Stimulated activated CD4-positive, alpha-beta T cell treated with anti-CD3 and anti-CD28 coated beads, Interleukin-12 subunit alpha, Interleukin-12 subunit beta, amount 100 ng/mL, for 4 hours (primary cell): ENCODE measurements at places on chromosomes 3 and 15.
A peak's percentile ranks its signal among the peaks of the same experiment; 100 is the strongest.

GRCh38 chr15:67340630-67341029, 86.0 kb downstream of the IQCH start:
- no peak for DNase-seq

- no peak for DNase-seq
Observed at GRCh38 chr3:55327131-55327920, 159.8 kb downstream of the WNT5A start.

- no peak for DNase-seq
Observed at GRCh38 chr15:34012461-34013028, 26.5 kb downstream of the AVEN start.

GRCh38 chr3:5732081-5732480, 544.6 kb downstream of the EDEM1 start:
- no peak for DNase-seq

DNA sequence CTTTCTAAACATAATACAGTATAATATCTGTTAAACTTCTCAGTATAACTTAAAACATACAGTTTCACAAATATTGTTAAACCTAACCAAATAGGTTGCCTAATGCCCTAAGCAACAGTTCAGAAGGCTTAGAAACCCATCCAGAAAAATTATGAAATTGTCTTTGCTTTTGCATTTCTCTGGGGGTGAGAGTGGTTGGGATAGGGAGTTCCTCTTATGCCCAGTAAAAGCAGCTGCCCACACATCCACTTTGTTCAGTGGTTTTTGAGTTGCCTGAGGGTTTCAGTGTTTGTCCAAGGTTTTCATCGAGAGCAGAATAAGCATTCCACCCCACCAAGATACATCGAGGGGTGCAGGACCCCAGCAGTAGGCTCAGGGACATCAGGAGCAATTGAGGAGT, 179.4 kb downstream of the CDIN1 start:
- no peak for DNase-seq

- DNase-seq, result no peak
Observed at GRCh38 chr15:44381236-44381635, 46.2 kb upstream of the CTDSPL2 start.

- no peak for DNase-seq
Observed at GRCh38 chr3:46576-46975, 150.0 kb upstream of the CHL1 start.

GRCh38 chr15:100879464-100880138, at the start of gene ALDH1A3:
Gene ALDH1A3 (plus strand): TSS chr15:100879831. CDS start chr15:100879908, 77 bp downstream.
- peak; percentile 22 for DNase-seq

GRCh38 chr3:38585791-38586420, 63.6 kb downstream of the SCN5A start:
- DNase-seq, result no peak

GRCh38 chr3:188571531-188572095, 417.7 kb downstream of the LPP start:
- no peak for DNase-seq

GRCh38 chr3:128416578-128417211, 50.0 kb downstream of the DNAJB8 start:
- DNase-seq, result no peak

DNA sequence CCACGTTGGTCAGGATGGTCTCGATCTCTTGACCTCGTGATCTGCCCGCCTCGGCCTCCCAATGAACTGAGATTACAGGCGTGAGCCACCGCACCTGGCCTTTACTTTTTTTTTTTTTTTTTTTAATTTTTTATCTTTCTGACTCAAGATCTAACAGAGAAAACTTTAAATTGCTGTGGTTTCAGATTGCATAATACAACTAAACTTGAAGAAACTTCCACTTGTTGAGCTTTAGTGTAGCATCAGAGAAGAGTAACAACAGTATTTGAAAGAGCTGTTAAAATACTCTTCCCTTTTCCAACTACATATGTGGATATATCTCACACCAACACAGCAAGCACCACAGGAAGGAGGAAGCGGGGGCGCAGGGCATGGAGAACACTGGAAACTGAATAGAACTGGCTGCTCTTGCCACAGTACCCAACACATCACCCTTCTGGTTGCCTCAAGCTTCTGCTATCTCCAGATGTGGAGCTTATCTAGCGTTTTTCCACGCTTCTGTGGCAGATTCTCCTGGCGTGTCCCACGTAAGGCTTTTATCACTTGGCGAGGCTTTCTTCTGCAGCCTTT, 45.4 kb downstream of the MAP6D1 start:
- no peak for DNase-seq

DNA sequence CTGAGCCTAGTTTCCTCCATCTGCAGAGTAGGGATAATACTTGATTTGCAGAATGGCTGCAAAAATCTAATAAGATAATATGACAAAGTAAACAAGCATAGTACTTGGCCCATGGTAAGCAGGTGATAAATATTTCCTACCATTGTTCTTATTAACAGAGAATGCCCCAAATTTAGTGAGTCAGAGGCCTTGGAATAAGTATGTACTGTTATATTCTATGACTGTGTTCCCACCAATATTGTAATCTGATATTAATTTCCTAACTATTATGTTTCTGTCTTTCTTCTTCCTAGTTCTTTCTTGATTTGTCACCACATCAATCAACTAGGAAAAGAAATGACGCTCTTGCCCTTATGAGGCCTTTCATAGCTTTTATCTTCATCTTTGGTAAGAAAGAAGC, 178.4 kb upstream of the SLC2A2 start:
- no peak for DNase-seq

DNA sequence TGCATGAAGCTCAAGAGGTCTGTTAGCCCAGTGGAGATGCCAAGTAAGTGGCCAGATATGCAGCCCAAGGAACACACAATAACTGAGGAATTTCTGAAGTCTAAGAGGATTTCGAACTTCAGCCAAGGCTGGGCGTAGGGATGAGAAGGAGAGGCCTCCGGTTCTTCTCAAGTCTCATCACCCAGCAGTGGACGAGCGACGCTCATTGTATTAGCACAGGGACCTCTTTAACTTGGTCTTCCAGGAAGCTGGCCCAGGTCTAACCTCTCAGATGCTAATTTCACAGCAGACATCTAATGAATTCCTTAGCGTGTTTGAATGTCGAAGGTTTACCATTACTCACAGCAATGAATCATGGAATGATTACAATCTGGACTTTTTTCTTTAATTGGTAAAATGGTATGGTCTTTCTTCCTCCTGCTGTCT, 85.0 kb downstream of the HES1 start:
- no peak for DNase-seq

GRCh38 chr3:35677797-35678196, 38.5 kb downstream of the ARPP21 start:
- DNase-seq, result no peak

GRCh38 chr3:56737006-56737405, 53.9 kb upstream of the TASOR start:
- DNase-seq, result no peak

DNA sequence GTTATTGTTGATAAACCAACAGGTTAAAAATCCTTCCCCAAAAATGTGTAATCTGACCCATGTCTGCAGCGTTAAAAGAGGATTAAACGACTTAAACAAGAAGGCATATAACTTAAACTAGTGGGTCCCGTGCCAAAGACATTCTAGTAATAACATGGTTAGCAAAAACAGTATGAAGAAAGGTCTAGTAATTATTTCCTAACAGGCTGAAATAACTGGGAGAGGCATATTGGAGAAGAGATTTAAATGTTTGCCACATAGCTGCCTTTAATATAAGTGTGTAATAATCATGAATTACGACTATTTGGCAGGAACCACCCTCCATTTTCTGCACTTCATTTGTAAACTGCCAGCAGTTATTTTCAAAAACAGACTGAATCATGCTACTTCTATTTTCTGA, 67.7 kb upstream of the CSPG5 start:
- DNase-seq, result no peak

DNA sequence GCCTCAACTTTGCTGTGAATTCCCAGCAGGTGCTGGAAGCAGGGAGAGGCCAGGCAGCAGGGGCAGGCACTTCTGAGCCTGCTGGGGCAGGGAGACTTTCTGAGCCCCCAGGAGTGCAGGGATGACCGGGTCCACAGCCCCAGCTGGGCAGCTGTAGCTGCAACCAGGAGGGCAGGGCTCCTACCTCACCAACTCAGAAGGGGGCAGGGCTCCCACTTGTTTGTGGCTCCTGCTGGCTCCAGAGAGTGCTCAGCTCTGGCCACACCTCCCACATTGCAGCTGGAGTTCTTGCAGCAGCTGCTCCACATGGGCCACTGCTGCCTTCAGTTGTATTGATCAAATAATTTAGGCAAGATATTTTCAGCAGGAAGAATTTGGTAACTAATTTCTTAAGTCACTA, 812.3 kb downstream of the NSUN3 start:
- DNase-seq, result no peak

DNA sequence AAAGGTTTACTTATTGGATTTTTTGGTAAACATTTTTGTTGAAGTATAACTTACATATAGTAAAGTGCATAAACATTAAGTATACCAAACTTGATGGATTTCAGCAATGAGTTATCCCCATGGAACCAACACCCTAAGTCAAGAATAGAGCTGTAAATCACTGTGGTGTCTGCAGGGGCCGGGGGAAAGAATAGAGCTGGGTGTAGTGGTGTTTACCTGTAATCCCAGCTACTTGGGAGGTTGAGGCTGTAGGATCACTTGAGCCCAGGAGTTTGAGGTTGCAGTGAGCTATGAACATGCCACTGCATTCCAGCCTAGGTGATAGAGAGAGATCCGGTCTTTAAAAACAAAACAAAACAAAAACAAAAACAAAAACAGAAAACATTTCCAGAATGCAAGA, 13.3 kb upstream of the FEM1B start:
- DNase-seq, result no peak

DNA sequence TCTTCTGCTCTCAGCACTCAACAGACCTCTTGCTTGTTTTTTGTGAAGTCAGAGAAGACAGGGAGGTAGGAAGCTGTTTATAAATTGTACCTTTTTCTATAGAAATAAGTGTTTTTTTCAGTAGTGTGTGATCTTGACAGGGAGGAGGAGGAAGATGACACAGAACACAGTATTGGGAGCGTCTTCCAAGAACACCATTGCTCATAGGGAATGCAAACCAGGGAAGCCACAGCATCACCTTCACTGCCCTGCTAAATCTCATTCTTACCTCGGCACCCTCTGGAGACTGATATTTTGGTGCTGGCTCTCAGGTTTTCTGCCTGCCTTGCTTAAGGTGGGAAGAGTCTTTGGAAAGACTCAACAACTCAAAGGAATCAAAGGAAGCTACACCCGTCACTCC, 169.4 kb downstream of the LRTM1 start:
- DNase-seq, result no peak

GRCh38 chr3:120894316-120895057, 13.5 kb upstream of the STXBP5L start:
- DNase-seq, result no peak

DNA sequence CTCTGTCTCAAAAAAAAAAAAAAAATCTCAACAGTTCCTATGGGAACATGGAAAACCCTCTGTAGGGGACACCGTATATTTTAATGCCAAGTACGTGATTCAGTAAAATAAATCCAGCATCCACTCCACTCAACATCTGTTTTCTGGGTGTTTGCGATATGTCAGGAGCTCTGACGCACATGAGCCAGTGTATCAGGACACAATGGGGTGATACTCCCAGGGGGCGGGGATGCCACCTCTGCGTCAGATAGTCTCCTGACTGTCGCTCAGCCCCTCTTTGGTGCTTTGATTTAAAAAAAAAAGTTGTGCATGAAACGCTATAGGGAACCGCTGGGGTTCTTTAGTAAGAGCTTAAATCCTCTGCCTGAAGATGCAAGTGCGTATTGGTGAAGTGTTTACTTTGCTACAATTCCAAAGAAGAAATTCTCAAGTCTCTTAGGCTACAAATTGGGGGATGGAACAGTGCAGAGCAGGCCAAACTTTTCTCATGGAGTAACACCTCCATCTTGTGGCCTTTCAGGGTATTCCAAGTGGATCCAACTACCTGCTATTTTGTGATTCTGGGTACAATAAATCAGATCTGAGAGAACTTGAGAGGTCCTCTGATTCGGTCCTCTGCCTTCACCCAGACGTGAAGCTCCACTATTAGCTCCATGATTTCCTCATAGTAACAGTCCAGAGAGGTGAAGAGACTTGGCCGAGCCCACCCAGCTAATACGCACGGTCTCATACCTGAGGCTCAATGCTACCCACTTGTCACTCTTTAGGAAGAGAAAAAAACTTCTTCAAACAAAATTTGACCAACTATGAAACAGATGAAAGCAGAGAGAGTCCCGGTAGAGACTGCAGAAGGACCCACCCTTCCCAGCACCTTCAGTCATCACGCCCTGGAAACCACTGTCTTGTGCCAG, 9.3 kb upstream of the NR2E3 start:
- DNase-seq, result no peak

DNA sequence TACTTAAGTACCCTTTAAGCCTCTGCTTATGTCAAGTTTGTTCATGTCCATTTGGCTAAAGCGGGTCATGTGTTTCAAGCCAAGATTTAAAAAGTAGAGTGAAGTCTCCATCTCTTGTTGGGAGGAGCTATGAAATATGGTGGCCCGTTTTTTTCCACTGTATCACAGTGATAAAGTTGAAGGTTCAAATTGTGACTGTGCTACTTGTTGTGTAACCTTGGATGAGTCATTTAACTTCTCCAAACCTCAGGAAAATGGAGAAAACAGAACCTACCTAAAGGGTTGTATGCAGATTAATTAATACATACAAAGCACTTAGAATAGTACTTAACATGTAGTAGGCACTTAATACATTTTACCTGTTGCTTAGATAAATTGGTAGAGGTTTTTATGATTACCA, 43.4 kb downstream of the SNAPC5 start:
- DNase-seq, result no peak

GRCh38 chr3:27675287-27675686, 46.8 kb downstream of the EOMES start:
- DNase-seq, result no peak

DNA sequence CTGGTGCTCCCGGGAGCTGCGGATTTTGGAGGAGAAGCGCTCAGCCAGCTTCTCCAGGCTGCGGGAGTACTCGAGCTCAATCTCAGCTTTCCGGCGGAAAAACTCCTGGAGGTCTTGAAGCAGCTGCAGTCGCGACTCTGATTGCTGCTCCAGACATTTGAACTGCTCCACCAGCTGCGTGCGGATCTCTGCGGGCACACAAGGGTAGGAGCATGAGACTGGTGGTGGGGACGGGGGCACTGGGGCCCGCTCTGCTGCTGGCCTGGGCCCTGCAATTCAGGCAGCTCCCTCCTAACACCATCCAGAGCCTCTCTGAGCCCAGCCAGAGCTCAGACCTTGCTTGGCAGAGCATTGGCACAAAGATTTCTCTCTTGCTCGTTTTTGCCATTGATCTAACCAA, 124.7 kb downstream of the SRGAP3 start:
- no peak for DNase-seq

- no peak for DNase-seq
Observed at GRCh38 chr3:114405202-114405990, 111.6 kb downstream of the TIGIT start.

- DNase-seq, result no peak
Observed at GRCh38 chr3:99774467-99774866, 43.2 kb upstream of the CMSS1 start.

GRCh38 chr3:124084022-124084881, 92.3 kb upstream of the ROPN1 start:
- DNase-seq, result no peak
